GOT3 (cell line): ENCODE measurements at places on chromosomes 6 and 20.

GRCh38 chr6:45946352-45946751, 69.3 kb downstream of the CLIC5 start:
- DNase-seq, result no peak

DNA sequence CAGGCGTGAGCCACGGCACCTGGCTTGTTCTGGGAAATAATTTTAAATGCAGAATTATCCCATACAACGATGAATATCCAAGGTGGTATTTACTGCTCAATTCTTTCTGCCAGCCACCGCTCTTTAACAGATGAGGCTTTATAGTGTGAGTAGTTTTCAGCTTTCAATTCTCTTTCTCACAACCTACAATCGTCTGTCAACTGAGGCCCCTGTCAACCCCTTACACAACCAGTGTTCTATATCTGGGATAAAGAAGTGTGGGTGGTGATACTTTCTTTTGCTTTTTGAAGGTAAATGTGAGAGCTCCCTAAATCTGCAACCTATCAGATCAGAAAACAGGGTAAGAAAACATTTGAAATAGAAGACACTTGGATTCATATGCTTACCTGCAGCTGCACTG, 22.5 kb downstream of the STAU1 start:
- DNase-seq, result no peak

DNA sequence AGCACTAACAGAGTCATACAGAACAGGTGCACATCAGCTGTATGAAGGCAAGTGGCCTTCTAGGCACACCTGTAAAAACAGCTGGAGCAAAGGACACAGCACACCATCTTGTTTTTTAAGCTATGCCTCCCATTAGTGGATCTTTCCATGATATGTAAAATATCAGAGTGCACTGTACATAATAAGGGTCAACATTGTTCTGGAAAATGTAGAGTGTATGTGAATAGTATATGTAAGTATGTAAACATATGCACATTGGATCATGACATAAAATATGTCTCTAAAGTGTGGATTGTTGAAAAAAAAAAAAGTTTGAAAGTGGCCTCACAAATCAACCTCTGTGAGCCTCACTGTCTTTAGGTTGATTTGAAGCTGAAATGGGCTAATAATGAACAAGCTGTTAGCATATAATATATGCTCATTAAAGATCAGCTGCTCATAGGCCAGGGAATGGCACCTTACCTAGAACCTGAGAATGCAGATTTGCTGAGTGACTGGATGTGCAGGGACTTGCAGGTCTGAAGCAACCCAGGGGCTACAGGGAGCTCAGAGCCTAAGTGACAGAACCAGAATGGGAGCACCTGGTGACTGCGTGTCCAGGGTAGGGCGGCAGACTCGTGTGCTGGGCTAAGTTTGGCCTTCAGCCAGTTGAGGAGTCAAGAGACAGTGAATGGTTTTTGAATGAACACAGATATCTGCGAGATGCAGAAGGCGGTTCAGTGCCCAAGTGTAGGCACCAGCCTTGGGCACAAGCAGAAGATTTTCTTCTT, 198.6 kb downstream of the TMEM242 start:
- no peak for DNase-seq

DNA sequence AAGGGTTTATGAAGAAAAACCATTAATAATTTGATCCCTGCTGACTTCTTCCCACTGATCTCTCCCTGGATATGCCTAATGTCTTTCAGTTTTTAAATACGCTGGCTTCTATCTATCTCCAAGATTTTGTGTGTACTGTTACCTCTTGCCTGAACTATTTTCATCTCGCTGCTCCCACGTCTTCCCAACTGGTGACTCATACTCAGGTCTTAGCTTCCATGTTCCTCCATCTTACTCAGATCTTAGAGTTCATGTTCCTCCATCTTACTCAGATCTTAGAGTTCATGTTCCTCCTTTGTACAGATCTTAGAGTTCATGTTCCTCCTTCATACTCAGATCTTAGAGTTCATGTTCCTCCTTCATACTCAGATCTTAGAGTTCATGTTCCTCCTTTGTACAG, 21.6 kb downstream of the GPR6 start:
- no peak for DNase-seq

DNA sequence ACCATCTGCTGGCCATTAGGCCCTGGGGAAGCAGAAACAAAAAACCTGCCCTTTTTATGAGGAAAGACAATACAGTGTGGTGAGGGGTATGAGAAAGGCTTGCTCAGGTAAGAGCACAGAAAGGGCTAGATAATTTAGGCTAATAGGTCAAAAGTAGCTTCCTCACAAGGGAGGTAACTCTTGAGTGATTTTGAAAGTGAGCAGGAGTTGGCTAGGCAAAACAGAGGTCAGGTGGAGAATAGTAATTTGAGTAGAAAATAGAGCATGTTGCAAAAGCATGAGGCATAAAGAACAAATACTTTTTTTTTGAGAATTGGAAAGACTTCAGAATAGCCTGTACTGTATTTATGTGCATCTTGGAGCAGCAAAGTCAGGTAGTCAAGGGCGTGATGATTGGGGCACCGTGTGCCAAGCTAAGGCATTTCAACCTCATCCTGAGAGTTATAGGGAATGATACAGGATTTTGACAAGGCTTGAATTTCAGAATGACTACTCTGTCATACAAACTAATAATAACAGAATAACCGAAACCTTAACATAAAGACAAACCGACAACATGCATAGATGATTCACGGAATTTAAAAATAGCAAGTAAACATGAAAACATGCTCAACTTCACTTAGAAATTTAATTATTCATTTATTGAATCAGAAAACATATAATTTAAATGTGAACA, 123.0 kb upstream of the ENPP5 start:
- no peak for DNase-seq

DNA sequence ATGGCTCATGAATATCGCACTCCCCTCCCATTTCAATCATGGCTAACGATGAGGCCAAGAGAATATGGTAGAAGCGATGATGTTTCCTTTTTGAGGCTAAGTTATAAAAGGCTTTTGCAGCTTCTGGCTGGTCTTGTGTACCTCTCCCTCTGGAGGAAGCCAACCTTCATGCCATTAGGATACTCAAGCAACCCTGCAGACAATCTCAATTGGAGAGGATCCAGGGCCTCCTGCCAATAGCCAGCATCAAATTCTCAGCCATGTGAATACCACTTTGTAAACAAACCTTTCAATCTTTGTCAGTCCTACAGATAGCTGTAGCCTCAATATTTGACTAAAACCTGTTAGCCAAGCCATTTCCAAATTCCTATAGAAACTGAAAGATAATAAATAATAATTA, 738.4 kb downstream of the KIF16B start:
- no peak for DNase-seq

DNA sequence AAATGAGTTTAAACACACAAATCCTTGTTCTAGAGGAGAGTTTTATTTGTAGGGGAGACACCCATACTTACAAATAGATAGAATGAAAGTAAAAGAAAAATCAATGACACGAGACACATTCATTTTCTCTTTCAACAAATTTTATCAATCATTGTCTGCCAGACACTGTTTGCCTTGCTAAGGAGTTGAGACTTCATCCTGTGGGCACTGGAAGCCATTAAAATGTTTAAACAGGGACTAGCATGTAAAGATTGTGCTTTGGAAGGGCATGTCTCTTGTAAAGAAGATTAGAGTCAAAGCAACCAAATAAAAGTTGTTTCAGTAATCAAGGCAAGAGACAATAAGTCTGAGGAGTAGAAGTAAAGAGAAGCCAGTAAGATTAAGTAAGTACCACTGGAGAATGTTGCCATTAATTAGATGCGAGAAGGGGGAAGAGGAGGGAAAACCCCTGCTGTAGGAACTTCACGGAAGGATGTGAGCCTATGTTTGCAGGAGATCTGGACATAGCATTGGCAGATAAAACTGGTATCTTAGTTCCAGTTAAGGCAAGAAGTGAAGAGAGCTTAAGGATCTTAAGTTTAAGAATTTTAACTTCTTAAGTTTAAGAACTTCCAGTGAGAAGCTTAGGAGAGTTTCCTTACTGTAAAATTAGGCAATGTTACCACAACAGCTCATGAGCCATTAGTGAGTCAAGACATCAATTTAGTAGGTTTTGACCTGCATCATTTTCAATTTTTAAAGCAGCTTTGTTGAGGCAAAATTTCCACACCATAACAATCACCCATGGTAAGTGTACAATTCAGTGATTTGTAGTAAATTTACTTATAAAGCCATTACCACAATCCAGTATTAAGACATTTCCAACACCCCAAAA, 117.0 kb upstream of the UST start:
- DNase-seq, result no peak

GRCh38 chr20:53902968-53903651, 167.3 kb downstream of the BCAS1 start:
- DNase-seq, result no peak

GRCh38 chr6:148657048-148657447, 89.8 kb upstream of the UST start:
- DNase-seq, result no peak

- no peak for DNase-seq
Measured at GRCh38 chr6:7243179-7243981, 69.6 kb downstream of the SSR1 start.
